Right ventricle myocardium superior (tissue), 1 donor: ENCODE measurements at places on chromosomes 7 and 10. TPM values are rescaled to one million over a fixed set of nuclear protein-coding genes. Genes with fewer than 3 reads are reported as not detected.

DNA sequence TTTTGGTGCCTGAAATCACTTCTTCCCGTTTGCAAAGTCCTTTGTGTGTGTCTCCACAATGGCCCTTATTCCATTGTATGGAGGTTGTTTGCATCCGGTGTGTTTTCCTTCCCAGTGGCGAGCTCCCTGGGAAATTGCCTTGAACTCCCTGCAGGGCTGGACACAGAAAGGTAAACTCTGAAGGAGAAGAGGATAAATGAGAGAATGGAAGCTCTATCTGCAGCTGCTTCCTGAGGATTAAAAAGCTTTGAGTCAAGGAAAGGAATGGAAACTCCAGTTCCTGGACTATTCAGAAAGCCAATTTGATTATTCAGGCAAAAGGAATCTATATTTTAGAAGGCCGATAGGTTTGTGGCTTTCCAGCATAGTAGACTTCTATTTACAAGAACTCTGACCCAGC lies 4.4 kb upstream of the GRK5 start:
- no peak for DNase-seq

GRCh38 chr7:117652943-117653680 lies 173.3 kb downstream of the CFTR start:
- DNase-seq: no peak

Gene SPDYE6
- total RNA-seq: not detected

Gene JAKMIP3
- 1.5 TPM for total RNA-seq

DNA sequence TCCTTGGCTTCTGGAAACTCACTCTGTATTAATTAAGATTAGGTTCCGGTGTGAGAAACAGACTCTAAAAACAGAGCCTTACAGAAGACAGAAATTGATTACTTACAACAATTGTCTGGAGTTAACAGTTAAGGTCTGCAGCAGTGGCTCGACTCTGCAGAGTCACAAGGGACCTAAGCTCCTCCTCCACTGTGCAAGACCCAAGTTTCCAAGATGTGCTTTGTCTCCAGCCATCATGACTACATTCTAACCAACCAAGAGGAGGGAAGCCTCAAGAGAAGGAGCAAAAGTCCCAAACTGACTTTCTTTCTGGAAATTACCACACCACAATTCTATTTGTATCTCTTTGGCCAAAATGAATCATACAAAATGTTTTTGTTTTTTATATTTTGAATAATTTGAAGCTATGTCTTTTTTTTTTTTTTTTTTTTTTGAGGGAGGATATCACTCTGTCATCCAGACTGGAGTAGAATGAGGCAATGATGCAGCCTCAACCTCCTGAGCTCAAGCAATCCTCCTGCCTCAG lies 14.2 kb upstream of the ODAD2 start:
- no peak for DNase-seq

DNA sequence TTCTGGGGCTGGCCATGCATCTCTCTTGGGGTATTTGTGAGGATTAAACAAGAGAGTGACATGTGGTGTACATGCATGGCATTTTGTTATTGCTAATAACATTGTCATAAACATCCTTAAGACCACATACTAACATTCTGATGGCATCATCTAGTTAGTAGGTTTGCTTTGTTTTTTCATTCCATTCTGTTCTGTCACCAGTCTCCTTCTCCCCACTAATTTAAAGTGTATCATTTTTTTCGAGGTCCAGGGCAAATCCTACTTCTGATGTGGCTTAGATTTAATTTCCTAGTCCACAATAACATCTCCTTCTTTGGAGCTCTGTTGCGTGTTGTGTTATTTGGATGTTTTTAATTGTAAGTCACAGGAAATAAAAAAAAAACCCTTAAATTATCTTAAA lies 248.1 kb downstream of the LRMDA start:
- no peak for DNase-seq

- no peak for DNase-seq
These were observed 14.7 kb downstream of the ESYT2 start for GRCh38 chr7:158814637-158815036.

DNA sequence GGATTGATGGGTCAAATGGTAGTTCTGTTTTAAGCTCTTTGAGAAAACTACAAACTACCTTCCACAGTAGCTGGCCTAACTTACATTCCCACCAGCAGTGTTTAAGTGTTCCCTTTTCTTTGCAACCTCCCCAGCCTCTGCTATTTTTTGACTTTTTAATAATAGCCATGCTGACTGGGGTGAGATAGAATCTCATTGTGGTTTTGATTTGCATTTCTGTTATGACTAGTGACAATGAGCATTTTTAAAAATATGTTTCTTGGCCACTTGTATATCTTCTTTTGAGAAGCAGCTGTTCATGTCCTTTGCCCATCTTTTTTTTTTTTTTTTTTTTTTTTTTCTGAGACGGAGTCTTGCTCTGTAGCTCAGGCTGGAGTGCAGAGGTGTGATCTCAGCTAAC lies 155.2 kb upstream of the BMPER start:
- no peak for DNase-seq

Gene HOXA9
- total RNA-seq: not detected

Gene CUZD1
- total RNA-seq: 0.11 TPM

GRCh38 chr7:15057272-15057671 lies 154.7 kb upstream of the DGKB start:
- no peak for DNase-seq

DNA sequence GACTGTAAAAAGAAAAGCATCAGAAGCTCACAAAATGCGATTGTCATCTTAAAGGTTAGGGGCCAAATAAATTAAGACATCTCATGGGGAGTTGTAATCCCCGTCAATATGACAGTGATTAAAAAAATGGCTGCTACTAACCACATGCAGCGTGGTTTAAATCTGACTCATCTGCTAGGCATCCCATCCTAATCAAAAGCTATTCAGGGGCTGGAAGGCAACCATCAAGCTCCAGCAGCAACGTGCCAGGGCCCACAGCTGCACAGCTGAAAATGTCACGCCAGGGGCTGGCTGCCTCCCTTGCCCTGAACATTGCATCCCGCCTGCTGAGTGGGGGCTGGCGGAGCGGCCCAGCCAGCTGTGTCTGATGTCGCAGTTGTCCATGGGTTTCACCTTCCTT lies 66.3 kb upstream of the FRMD4A start:
- DNase-seq: peak; percentile 83

Gene ITPRID1
- total RNA-seq: not detected
